ENCODE measurements at places on chromosomes 6 and 20.

DNA sequence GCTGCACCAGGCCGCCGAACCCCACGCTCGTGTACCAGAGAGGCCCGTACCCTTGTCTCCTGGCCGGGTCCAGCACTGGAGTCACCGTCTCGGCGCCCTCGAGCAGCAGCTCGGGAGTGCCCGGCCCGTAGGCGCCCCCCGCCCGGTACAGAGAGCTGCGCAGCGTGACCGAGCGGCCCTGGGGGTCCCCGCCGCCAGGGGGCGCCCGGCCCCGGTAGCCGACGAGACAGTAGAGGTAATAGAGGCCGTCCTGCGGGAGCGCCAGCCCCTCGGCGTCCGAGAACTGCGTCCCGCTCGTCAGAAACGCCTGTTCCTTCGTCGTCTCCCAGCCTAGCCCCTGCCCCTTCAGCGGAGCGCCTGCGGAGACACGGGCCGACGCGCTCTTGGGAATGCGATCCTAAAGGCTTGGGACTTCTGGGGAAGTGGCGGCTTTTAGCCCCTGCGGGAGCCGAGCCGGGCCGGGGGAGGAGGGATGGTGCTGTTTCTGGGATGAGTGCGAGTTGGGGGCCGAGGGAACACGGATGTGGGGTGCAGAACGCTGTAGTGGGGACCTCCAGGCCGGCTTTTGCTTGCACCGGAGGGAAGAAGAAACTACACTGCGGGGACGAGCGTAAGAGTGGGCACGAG, 1.3 kb downstream of the LTB start:
- DNase-seq: peak; percentile 79

- DNase-seq: no peak
Observed at GRCh38 chr6:34095741-34096140, 50.1 kb downstream of the GRM4 start.

GRCh38 chr6:81725127-81725526, 27.4 kb downstream of the TENT5A start:
- DNase-seq: no peak

- DNase-seq: no peak
Observed at GRCh38 chr6:107539849-107540464, 50.0 kb downstream of the SOBP start.
